NT2/D1 (cell line): ENCODE measurements at places on chromosomes 2 and 18.

GRCh38 chr2:13818002-13818401, 814.5 kb upstream of the LRATD1 start:
- no peak for DNase-seq

- no peak for DNase-seq
Observed at GRCh38 chr2:95316466-95317122, 19.4 kb downstream of the KCNIP3 start.

DNA sequence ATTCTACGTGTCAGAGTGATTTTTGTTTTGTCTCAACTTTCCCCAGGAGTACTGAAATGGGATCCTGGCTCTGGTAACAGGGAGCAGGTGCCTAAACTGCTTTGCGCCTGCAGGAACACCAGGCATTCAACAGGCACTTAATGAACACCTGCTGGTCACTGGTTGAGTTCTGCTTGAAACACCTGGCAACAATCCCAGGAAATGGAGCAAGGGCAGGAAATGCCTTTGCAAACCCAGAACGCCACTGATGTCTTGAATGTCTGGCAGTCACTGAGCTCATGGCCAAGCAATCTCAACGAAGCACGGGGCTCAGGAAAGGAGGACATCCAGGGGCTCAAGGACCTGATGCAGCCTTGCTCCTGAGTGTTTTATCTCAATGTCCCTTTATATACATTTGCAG, 360.0 kb upstream of the RAB6C start:
- no peak for DNase-seq

- no peak for DNase-seq
Observed at GRCh38 chr2:219422952-219423534, 4.9 kb downstream of the DES start.

DNA sequence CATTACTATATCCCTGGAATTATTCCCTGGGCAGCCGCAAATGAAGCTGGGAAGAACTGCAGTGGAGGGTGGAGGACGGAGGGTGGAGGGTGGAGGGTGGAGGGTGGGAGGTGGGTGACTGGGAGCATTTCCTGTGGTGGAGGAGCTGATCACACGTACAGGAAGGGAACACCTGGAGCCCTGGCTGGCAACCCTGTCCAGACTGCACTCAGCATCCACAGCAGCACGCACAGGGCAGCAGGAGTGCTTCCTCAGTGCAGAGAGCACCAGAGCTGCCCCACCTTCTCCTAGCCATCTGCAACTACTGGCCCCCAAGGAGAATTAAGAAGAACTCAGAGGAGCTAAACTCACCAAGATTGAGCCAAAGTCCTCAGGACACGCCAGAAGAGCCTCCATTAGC, 249.9 kb downstream of the EIPR1 start:
- DNase-seq, result no peak

DNA sequence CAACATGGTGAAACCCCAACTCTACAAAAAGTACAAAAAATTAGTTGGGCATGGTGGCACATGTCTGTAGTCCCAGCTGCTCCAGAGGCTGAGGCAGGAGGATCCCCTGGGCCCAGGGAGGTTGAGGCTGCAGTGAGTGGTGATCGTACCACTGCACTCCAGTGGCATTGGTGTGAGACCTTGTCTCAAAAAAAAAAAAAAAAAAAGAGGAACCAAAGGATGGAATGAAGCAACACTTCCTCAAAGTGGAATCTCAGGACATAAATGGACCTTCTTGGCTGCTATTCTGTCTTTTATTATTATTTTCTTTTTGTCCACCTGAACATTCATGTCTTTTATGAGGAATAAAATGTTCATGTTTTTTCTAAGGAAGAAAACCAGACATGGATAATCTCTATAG, 13.7 kb downstream of the GEMIN6 start:
- no peak for DNase-seq

- no peak for DNase-seq
Observed at GRCh38 chr2:981759-982158, 31.1 kb downstream of the SNTG2 start.

DNA sequence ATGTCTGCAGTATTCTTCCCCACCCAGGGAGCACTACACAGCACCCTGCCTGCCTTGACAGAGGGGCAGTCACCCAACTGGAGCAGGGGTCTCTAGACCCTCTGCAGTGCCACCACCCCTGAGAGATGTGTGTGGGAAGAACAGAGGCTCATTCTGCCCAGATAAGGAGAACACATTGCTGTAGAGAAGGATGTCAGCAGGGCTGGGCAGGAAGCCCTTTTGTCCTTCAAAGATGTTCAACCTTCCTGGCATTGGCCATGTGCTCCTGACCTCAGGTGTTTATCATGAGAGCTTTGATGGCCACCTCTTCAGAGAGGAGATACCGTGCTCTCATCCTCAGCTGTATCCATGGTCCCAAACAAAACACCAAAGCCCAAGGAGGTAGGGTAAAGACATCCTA, 4.6 kb upstream of the TEX51 start:
- no peak for DNase-seq
